ENCODE measurements at places on chromosomes 7 and 10.

GRCh38 chr7:108293149-108293612 is 163.0 kb upstream of the LAMB4 start:
- no peak for DNase-seq

GRCh38 chr10:79048639-79049550 is 19.9 kb upstream of the ZMIZ1 start:
- DNase-seq: no peak

DNA sequence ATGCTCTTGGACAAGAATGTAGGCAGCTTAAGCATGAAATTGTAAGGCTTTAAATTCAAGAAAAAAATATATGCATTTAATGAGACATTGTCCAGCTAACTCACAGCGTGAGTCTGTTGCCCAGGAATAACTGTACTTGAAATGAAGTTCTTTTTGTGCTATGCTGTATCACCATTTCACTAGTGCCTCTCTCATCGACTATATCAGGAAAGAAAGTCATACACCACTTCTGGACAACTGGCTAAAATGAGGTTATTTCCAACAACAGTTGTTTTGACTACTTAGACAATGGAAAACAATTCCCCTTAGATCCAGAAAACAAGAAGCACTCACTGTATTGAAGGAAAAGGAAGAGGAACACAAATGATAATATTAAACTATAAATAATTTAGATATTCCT is 251.8 kb downstream of the CRPPA start:
- no peak for DNase-seq

GRCh38 chr7:103141753-103142404 is 7.0 kb downstream of the NAPEPLD start:
- DNase-seq: no peak

GRCh38 chr10:85067955-85068354 is 739.6 kb downstream of the CCSER2 start:
- DNase-seq: no peak

DNA sequence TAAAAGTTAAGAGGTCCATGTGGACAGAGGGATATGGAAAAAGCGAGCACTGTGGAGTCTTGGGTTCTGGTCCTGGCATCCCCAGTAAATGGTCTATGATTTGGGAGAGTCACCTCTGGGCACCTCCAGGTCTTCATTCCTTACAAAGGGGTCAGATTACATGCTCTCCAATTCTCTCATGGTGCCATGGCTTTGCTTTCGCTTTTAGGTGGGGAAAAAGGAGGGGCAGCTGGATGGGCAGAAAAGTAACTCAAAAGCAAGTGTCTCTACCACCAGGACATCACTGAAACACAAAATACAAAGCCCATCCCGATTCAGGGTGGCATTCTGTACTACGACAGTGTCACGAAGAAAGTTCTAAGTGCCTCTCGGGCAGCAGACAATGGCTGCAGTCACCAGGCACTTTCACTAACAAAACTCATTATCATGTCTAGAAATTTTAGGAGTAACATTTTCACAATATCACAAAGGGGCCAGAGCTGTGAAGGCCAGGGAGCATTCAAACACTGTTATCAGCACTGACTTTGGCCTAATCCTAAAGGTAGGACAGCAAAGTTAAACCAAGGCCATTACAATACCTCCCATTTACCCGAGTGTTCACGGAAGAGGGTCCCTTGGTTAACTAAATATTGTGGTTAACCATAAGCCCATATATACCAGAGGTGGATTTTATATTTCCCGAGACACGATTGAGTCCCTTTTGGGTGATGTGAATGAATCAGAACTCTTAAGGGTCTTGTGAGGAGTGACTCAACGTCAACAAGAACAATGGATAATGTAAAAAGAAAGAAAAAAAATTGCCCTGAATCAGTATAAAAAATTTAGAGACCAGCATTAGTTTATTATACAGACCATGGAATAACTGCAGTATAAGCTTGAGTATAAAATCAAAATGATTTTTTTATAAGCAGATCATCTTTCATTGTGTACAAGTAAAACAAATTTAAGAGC is 2.5 kb downstream of the PSAP start:
- DNase-seq: no peak

DNA sequence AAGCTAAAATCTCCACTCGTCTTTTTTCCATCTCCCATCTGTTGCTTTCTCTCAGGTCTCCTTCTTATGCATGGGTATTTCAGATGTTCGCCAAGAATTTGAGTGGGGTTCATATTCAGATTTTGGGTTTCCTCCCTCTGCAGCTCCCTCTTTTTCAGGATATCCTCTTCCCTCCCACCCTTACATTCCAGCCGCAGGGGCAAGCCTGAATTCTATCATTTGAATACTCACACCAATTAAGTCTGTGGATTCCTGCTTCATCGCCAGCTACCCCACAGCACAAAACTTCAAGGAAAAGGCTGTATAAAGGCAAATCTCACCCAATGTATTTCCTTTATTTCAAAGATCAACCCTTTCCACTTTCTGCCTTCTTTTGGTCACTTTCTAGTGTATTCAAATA is 41.6 kb upstream of the FOXI2 start:
- no peak for DNase-seq

DNA sequence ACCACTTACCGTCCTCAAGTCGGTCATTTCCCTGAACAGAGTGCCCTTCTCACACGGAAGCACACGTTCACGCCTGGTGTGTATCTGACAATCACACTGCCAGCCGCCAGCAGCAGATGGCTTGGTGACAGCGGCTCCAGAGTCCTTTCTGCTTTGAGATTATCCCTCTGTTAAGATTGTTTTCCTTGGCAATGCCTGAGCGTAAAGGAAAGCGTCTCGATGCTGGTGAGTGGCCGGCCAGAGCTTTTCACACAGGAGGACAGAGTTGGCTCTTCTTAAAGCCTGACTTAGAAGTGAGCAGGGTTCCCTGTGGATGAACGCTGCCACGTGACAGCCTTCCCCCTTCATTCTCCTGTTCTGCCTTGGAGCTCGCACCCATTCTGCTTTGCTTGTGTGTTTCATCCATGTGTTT is 22.1 kb upstream of the PRKAR1B start:
- DNase-seq: no peak

GRCh38 chr10:23610626-23611307 is 171.9 kb downstream of the OTUD1 start:
- no peak for DNase-seq

GRCh38 chr7:508461-509170 is 11.0 kb downstream of the PDGFA start:
- DNase-seq: no peak

- no peak for DNase-seq
Measured at GRCh38 chr7:83021032-83021431, 141.7 kb downstream of the PCLO start.

- no peak for DNase-seq
Measured at GRCh38 chr7:152663931-152664330, 12.0 kb downstream of the XRCC2 start.

GRCh38 chr10:15367296-15368085 is 3.6 kb downstream of the FAM171A1 start:
- no peak for DNase-seq

GRCh38 chr7:34365011-34365410 is 293.0 kb upstream of the NPSR1 start:
- DNase-seq: no peak

- no peak for DNase-seq
Measured at GRCh38 chr7:4819560-4820404, 42.0 kb downstream of the PAPOLB start.

GRCh38 chr10:123458933-123459332 is 207.2 kb upstream of the GPR26 start:
- no peak for DNase-seq

- no peak for DNase-seq
Measured at GRCh38 chr7:151484971-151485707, 34.6 kb downstream of the RHEB start.

DNA sequence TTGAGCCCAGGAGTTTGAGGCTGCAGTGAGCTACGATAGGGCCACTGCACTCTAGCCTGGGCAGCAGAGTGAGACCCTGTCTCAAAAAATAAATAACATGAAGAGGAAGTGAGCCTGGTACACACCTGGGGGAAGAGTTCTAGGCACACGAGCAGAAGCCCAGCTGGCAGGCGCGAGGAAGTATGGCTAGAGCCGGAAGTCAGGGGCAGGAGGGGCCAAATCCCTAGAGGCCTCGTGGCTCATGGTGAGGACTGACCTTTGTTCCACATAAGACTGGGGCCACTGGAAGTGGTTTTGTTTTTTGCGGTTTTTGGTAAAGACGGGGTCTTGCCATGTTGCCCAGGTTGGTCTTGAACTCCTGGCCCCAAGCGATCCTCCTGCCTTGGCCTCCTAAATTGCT is 117.6 kb downstream of the HIP1 start:
- DNase-seq: no peak

DNA sequence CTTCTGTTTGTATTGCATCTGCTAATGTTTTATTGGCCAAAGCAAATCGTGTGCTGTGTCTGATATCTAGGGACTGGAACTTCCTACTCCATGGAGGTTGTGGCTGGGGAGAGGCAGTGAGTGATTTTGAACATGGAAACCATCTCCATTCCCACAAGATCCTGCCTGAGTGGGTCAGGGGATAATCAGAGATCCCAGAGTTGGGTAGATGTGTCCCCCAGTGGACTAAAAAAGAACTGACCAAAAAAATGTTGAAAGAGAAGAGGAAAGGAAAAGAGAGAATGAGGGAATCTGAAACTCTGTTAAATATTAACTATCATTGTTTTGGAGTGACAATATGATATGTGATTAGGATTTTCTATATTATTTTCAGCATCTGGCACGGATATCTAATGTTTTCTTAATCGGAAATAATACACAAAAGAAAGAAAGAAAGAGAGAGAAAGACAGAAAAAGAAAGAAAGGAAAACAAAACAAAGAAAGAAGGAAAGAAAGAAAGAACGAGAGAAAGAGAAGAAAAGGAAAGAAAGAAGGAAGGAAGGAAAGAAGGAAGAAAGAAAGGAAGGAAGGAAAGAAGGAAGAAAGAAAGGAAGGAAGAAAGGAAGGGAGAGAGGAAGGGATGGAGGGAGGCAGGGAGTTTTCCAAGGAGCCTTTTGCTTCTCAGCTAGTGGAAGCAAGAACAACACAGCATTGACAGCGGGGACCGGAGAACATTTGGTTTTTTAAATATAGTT is 638.5 kb downstream of the CCSER2 start:
- DNase-seq: no peak

- no peak for DNase-seq
Measured at GRCh38 chr10:28354511-28354910, 51.6 kb upstream of the MPP7 start.
